ENCODE measurements at places on chromosomes 7 and 10. TPM values are rescaled to one million over a fixed set of nuclear protein-coding genes. Genes with fewer than 3 reads are reported as not detected.

Gene PAPOLB
- total RNA-seq: not detected

Gene COL1A2
- 76.0 TPM for total RNA-seq

Gene NME8
- total RNA-seq: not detected

Gene PDE6C
- total RNA-seq: not detected

- DNase-seq: peak; percentile 70
These were observed at the start of the genes MDH2 and STYXL1 for GRCh38 chr7:76047811-76048667. MDH2 (plus strand) TSS chr7:76048106; CDS start chr7:76048161, 55 bp downstream. STYXL1 (minus strand) TSS chr7:76048000; CDS start chr7:76030523, 17,477 bp downstream.

DNA sequence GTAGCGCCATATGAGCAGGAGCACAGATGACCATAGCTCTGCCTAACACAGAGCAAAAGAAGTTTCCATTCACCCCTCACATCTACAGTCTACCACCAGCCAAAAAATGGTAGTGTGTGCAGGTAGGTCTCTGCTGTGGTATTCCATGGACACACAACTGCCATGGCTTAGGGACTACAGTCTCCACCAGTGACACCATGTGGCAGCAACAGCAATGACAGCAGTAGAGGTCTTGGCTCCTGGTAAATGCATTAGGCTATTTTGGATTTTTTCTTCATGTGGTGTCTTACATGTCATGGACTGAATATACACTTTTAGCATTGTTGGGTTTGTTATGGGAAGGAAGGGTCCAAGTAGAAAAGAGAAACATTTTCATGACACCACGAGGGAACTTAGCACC is 70.1 kb upstream of the CABCOCO1 start:
- no peak for DNase-seq

DNA sequence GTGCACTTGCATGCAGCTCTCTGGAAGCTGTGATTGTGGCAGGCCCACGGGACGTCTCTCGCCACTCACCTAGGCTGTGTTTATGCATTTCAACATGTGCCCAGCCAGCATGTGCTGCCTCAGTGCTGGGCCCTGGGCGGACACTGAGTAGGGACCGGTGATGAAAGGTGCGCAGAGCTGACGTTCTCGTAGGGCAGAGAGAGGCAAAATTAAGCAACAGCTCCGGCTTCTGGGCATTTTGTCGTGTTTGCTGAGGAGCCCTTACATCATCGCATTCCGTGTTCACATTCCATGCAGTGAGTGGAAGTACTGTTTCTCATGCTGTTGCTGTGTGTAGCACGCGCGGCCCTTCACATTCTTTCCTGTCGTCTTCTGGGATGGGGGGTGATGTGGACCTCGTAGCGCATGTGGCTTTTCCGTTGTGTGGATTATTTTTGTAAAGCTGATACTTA is 50.5 kb downstream of the PRF1 start:
- DNase-seq: no peak

- no peak for DNase-seq
These were observed 123.8 kb downstream of the KCNMA1 start for GRCh38 chr10:77513781-77514331.

DNA sequence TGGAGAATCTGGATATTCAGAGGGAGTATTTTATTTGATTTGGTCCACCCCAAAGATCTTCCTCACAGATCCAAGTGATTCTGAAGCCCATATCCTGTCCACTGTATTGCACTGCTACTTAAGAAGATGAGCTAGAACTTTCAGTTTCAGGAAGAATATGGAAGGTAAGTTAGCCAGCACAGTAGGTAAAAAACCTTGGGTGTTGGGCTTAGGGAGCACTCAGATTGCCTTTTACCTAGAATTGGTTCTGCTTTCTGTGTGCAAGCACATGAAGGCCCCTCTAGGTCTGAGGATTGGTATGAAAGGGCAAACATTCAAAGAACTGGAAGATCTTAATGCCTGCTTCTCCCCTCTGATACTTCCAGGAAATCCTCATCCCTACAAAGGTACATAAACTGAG is 146.7 kb upstream of the COL1A2 start:
- DNase-seq: no peak

- no peak for DNase-seq
These were observed 111.2 kb downstream of the AOAH start for GRCh38 chr7:36613031-36613614.
